ENCODE measurements at places on chromosomes 1 and 21. TPM values are rescaled to one million over a fixed set of nuclear protein-coding genes. Genes with fewer than 3 reads are reported as not detected.

- DNase-seq = no peak
Observed at GRCh38 chr1:87179076-87179810, 149.4 kb upstream of the LMO4 start.

GRCh38 chr1:43879414-43879813 lies 54.2 kb upstream of the ARTN start:
- DNase-seq = no peak

- no peak for DNase-seq
Observed at GRCh38 chr1:87632232-87632631, 303.6 kb downstream of the LMO4 start.

GRCh38 chr1:241323514-241324195 lies 33.4 kb downstream of the RGS7 start:
- DNase-seq = peak; percentile 45

GRCh38 chr1:155256058-155256852 lies 972 bp upstream of the ENTREP3 start:
- DNase-seq = no peak

GRCh38 chr1:226814751-226815537 lies 55.5 kb upstream of the PSEN2 start:
- DNase-seq = peak; percentile 16

Gene KIF21B
- total RNA-seq = 1.7 TPM

Gene CR1L
- total RNA-seq = not detected

Gene DENND2C
- 1.5 TPM for total RNA-seq

Gene S100A7
- not detected for total RNA-seq

DNA sequence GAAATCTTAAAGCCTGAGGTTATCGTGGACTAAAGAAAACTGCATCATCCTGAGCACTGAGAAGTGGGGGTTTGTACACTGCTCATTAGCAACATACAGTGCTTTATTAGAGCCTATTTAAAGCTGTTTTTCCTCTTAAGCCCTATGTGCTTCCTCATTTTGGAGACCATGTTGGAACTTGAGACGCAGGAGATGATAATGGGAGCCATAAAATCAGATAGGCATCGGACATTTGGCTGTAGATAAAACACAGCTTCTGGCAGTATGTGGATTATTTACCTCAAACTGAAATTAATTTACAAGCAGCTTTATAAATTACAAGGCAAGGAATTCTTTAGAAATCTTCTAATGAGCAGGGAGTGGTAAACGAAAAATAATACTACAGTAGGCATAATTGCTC lies 147.7 kb upstream of the IVNS1ABP start:
- no peak for DNase-seq

Gene NEGR1
- 0.38 TPM for total RNA-seq

Gene ANKRD65
- not detected for total RNA-seq

DNA sequence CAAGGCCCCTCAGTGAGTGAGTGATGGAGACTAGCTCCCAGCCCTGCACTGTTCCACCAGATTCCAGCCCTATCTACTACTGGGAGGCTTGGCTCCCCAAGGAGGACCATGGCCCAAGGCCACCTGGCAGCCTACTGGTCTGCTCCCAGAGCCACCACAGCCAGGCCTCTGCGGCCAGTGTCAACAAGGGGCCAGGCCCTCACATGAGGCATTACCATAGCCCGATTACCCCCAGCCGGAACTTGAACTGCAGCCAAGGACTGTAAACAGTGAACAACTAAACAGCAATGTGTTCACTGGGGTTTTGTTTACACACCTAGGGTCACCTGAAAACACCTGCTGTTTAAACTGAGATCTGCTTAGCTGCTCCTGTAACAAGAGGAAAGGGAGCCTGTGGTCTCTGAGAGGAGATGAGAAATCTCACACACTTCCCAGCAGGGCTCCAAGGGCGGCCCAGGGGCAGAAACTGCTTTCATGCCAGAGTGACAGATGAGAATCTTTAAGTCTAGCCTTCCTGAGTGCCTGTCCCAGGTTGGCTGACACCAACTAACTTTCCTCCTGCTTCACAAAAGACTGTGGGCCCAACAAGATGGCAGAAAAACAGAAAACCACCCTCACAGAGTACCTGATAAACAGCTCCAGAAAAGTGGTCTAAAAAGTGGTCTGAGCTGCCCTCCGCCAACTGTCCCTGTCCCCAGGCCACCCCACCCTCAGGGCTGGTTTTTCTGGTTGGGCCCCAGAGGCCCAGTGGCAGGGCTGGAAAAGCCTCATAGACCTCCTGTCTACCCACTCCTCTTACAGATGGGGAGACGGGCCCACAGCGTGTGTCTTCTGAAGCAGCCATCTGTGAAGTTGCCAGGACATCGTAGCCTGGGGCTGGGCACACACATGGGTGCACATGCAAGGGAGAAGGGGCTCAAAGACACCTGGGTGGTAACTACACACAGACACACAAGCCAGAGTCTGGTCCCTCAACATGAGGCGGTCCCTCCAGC lies 28.8 kb downstream of the MEF2D start:
- no peak for DNase-seq

GRCh38 chr1:45493116-45493697 lies 2.2 kb upstream of the TESK2 start:
- peak; percentile 68 for DNase-seq

Gene CFHR2
- total RNA-seq = not detected

Gene PRAMEF15
- not detected for total RNA-seq

Gene LCE1A
- not detected for total RNA-seq

- DNase-seq = no peak
Observed at GRCh38 chr1:85311818-85312217, 35.4 kb upstream of the BCL10 start.

DNA sequence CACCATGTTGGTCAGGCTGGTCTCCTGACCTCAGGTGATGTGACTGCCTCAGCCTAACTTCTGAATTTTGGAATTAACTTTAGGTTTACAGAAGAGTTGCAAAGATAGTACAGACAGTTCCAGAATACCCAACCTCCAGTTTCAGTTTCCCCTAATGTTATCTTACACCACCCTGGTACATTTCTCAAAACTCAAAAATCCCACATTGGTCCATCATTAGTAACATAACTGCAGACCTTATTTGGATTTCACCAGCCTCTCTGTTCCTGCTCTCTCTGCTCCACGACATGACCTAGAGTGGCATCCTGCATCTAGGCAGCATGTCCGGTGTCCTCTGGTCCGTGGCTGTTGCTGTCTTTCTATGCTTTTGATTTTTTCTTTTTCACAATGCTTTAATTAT lies 5.0 kb upstream of the ZC3H12A start:
- DNase-seq = no peak

DNA sequence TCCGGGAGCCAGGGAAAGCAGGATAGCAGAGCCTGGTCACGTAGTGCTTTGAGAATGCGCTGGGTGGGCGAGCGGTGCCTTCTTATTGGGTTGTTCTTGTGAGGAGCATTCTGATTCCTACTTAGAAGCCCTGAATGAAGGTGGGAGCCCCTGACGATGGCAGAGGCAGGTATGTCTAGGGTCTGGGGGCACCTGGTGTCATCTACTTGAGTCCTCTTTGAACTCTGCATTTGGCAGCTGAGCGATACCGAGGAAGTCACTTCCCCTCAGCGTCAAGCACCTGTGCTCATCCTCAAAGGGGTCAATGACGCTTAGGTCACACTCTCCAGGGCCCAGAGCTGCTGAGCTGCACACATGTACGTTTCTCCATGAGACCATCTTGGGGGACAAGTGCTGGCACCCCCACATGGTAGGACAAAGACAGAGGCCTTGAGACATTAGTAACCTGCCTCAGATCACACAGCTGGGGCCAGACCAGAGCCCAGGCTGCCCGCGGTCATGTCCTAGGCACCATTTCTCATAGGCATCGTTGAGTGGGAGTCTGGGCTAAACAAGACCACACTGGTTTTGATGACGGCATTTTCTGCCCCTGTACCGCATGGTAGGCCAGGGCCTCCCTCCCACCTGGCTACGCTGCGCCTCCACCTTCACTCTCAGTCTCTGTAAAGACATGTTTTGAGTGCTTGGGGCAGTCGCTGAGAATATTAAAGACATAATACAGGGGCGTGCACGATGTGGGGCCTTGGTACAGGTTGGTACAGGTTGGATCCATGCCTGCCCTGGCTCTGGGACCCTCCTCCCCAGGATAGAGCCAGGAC lies 69.1 kb upstream of the ABCG1 start:
- DNase-seq = no peak

Gene BNIPL
- 0.75 TPM for total RNA-seq

DNA sequence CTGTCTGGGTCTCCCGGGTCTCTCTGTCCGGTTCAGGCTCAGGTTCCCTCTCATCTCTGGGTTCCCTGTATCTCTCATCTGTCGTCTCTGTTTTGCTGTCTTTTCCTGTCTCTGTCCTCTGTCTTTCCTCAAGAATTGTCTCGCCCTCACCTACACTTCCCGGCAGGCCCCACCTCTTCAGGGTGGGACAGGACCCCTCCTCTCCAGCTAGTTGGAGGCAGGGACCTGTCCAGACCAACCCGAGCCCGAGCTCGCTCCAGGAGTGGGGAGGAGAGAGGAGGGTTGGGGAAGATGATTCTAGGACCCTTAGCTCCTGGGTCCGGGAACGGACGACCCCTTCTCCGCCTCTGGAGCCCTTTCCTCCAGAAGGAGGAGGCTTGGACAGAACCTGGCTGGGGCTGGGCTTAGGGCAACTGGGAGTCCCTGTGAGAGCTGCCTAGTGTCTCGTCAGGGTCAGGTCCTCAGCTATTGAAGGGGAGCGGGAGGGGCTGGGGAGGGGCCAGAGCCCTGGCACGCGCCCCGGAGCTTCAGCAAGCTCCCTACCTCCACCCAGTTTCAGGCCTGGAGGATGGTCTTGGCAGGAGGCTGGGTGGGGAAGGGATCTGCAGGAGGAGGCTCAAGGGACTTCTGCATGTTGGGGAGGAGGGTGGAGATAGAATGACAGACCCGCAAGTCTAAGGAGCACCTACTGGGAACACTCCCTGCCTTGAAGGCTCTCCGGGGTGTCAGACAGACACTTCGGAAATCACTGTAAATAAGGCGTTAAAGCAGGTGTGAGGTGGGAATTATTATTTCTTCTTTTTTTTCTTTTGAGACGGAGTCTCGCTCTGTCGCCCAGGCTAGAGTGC lies 26.3 kb upstream of the EPB41 start:
- no peak for DNase-seq

Gene PRDM16
- total RNA-seq = 0.05 TPM

Gene SMYD3
- total RNA-seq = 38.5 TPM

DNA sequence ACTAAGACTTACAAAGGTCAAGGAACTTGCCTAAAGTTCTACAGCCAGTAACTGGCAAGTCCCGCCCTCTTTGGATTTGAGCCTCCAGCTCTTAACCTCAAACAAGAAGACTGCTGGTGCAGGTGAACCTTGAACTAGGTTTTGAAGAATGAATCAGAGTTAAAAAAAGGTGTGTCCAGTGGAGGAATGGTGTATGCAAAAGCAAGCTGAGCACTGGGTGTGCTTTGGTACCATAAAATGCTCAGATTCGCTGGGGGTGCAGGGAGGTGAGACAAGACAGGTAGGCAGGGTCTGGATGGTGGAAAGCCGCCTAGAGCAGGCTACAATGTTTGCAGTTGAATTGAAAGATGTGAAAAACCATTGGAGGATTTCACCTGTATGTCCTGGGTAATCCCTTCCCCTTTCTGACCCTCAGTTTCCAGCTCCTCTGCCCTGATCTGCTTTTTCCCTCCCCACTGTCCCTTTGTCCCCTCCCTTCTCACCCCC lies 39.8 kb downstream of the FOXD2 start:
- no peak for DNase-seq

- DNase-seq = peak; percentile 40
Observed at GRCh38 chr1:169137357-169137756, 30.9 kb downstream of the ATP1B1 start.

DNA sequence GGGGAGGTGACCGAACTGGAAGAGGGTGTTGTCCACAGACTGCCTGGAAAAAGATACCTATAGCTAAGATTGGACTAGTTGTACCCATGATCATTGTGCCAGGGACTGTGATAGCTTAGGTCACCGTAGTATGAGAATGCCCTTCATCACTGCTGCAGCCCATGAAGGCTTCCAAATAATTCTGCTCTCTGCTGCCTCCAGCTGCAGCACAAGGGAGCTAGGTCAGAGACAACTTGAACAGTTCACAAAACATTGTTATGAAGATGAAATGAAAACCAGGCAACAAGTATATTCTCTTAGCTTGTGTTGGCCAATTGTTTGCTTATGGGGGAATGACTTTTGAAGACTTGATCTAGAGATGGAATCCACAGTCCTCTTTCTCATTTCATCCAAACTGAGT lies 246.7 kb downstream of the MRPL39 start:
- DNase-seq = no peak

DNA sequence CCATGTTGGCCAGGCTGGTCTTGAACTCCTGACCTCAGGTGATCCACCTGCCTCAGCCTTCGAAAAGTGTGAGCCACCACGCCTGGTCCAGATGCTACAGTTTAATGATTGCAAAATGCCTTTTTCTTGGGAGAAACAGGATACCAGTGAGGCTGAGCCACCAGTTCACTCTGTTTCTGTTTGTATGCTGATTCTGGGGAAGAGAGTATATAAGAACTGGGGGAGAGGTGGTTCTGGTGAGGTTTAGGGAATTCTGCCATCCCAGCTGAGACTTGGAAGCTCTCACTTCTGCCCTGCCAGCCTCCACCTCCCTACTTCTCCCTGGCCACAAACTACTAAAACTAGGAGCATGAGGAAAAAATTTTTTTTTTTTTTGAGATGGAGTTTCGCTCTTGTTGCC lies 8.1 kb upstream of the PMF1 start:
- DNase-seq = no peak

Gene EMC1
- 75.2 TPM for total RNA-seq

DNA sequence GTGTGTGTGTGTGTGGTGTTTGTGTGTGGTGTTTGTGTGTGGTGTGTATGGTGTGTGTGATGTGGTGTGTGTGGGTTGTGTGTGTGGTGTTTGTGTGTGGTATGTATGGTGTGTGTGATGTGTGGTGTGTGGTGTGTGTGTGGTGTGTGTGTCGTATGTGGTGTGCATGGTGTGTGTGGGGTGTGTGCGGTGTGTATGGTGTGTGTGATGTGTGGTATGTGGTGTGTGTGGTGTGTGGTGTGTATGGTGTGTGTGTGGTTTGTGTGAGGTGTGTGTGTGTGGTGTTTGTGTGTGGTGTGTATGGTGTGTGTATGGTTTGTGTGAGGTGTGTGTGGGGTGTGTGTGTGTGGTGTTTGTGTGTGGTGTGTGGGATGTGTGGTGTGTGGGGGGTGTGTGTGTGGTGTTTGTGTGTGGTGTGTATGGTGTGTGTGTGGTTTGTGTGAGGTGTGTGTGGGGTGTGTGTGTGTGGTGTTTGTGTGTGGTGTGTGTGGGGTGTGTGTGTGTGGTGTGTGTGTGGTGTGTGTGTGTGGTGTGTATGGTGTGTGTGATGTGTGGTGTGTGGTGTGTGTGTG lies 106.2 kb upstream of the ADAR start:
- DNase-seq = no peak

Gene AUNIP
- total RNA-seq = 5.9 TPM

DNA sequence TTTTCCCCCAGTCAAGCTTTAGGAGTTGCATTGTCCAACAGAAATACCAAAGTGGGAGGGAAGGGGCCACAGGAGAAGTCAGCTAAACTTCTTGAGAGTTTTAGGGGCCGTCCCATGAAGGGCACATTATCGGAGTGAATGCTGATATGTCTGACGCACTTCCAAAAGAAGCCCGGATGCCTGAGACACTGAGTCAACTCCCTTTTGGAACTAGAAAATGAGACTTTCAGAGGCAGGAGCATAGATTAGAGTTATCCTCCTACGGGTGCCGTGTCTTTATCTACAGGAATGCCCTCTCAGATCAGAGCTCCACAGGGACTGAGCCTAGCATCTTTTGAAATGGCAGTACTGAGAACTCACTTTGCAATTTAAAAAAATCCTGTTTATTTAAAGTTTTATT lies 13.1 kb downstream of the ACTN2 start:
- DNase-seq = no peak

Gene OR2L2
- not detected for total RNA-seq

GRCh38 chr1:11169202-11169601 lies 20.0 kb upstream of the ANGPTL7 start:
- DNase-seq = no peak

GRCh38 chr1:230210326-230210980 lies 143.4 kb downstream of the GALNT2 start:
- no peak for DNase-seq

Measured in SJSA1 (cell line).